ENCODE measurements at places on chromosomes 7 and 10.

- no peak for DNase-seq
Measured at GRCh38 chr7:115054478-115055065, 132.7 kb downstream of the MDFIC start.

GRCh38 chr7:148238761-148239325 is 351.7 kb upstream of the C7orf33 start:
- DNase-seq, result no peak

DNA sequence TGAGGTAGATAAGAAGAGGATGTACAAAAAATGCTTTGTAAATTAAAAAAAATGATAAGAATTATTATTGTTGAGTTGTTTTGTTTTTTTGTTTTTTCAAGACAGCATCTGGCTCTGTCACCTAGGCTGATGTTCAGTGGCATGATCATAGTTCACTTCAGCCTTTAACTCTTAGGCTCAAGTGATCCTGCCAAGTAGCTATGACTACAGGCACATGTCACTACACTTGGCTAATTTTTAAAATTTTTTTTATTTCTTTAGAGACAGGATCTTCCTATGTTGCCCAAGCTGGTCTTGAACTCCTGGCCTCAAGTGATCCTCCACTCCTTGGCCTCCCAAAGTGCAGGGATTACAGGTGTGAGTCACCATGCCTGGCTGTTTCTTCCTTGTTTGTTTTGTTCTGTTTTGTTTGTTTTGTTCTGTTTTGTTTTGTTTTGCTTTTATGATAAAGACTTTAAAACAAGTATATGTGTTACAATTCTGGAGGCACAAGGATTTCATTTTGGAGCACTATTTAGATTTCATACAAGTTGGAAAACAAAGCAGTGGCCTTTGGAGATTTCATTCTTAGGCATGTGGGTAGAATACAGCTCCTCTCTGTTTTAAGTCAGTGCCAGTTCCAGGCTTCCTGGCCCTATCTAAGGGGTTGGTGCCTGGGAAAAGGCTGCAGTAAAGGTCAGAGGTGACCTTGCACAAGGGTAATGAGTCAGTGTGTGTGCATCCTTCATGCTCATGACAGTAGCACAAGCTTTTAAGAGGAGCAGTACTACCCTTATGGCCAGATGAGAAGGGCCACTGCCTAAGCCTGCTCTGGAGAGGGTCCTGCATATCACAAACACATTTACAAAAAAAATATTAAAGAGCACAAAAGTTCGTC is 17.9 kb downstream of the FGFBP3 start:
- DNase-seq, result no peak

GRCh38 chr7:6273917-6274630 is 1.6 kb upstream of the CYTH3 start:
- no peak for DNase-seq

Measured in left forelimb (tissue), 1 donor.